ENCODE measurements at places on chromosomes 13 and 19.

DNA sequence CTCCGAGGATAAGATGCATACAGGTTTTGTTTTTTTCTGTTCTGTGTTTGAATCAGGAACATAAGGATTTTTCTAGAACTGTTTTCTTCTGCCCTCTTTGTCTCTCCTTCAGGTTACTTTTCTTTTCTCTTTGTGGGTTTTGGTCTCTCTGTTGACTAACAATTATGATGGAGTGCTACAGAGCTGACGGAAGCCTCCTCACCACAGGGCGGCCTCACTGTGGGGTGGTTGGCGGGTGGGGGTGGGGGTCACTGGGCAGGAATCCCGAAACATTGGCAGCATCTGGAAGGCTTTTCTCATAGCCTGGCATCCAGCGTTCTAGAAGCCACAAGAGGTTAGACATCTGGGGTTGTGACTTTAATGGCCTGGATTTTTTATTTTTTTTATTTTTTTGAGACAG lies 12.0 kb upstream of the MATK start:
- no peak for DNase-seq

GRCh38 chr13:111329641-111330040 lies 9.2 kb downstream of the TEX29 start:
- DNase-seq: no peak

- no peak for DNase-seq
Measured at GRCh38 chr19:55348317-55349034, 6.0 kb downstream of the COX6B2 start.

- DNase-seq: no peak
Measured at GRCh38 chr13:32073180-32073864, 41.7 kb downstream of the FRY start.

- DNase-seq: no peak
Measured at GRCh38 chr13:67515895-67516294, 285.8 kb upstream of the PCDH9 start.

DNA sequence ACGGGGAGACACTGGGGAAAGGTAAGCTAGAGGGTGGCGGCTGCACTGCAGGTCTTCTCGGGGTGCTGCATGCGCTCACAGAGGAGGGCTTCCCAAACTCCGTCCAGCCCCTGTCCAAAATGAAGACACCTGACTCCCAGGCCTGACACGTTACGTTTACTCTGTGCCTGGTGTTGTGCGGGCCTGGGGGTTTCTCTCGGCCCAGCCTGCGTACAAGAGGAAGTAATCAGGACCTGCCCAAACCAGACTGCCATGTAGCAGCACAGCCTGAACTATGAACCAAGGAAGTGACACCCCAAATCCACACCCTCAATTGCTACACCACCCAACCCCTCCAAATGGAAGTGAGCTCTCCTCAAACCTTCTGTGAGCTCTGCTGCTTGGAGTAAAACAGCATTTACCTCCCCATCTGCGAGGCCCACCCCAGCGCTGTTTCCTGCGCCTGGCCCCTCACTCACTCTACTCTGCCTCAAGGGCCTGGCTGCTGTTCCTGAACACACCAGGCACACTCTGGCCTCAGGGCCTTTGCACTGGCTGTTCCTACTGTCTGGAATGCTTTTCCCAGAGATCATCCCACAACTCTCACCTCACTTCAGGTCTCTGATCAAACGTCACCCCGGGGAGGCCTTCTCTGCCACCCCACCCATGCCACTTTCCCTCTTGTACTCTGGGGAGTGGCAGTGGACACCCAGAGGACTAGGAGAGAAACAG lies 3.0 kb downstream of the HSPBP1 start:
- no peak for DNase-seq

- no peak for DNase-seq
Measured at GRCh38 chr13:50911081-50911631, 1.6 kb downstream of the RNASEH2B start.

GRCh38 chr13:45542878-45543277 lies 72.7 kb downstream of the ERICH6B start:
- no peak for DNase-seq

GRCh38 chr19:39296906-39297305 lies 699 bp downstream of the IFNL1 start:
- no peak for DNase-seq

GRCh38 chr19:54415901-54416673 lies 823 bp downstream of the TTYH1 start:
- no peak for DNase-seq

DNA sequence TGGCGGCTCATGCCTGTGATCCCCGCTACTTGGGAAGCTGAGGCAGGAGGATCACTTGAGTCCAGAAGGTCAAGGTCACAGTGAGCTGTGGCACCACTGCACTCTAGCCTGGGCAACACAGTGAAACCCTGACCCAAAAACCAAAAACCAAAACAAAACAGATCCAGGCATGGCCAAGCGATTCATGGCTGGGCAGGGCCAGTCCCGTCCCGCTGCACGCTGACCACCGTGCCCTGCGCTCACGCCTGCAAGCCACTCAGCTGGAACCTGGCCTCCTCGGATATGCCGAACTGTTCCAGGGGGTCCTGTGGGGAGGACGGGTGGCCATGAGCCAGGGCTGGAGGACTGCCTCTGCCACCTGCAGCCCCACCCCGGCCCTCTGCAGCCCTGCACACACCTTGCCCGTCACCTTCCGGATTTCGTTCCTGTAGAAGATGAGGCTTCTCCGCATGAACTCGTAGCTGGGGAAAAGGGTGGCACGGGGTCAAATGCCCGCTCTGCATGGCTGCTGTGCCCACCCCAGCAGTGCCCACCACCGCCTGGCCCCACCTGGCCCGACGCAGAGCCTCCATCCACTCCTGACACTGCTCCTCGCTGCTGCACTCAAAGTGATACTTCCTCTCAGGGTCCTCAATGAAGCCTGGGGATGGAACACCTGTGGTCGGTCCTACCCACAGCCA lies 2.4 kb downstream of the PLEKHJ1 start:
- DNase-seq: no peak

- DNase-seq: peak; percentile 95
Measured at GRCh38 chr19:48899781-48900476, at the start of gene NUCB1. NUCB1 (plus strand) TSS chr19:48900312; CDS start chr19:48900797, 485 bp downstream.

DNA sequence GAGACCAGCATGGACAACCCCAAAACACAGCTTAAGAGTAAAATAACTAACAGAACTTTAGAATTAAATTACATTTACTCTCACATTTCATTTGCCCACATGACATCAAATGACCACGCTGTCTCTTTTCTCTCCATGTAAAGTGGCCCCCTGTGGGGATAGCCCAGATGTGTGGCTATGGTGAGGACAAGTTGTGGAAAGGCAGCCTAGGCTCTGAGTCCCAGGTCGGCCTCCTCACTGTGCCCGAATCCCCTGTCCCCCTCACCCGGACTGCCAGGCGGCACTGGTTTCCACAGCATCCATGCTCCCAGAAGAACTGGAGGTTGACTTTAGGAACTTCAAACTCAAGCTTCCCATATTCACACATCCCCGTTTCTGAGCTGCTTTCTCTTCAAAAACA lies 111.8 kb upstream of the UQCRFS1 start:
- DNase-seq: no peak

DNA sequence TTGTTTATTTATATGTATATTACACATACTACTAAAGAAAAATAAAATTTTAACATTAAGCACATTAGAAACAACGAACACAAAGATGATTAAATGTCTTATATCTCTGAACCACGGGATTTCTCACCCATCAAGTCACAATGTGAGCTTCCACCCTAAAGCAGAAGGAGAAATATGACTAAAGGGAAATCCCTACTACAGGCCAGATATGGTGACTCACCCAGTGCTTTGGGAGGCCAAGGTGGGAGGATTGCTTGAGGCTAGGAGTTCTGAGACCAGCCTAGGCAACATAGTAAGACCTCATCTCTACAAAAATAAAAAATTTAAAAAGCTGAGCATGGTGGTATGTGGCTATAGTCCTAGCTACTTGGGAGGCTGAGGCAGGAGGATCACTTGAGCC lies 24.6 kb downstream of the DCT start:
- DNase-seq: no peak

- DNase-seq: peak; percentile 29
Measured at GRCh38 chr13:76879203-76879882, 6.9 kb downstream of the KCTD12 start.

DNA sequence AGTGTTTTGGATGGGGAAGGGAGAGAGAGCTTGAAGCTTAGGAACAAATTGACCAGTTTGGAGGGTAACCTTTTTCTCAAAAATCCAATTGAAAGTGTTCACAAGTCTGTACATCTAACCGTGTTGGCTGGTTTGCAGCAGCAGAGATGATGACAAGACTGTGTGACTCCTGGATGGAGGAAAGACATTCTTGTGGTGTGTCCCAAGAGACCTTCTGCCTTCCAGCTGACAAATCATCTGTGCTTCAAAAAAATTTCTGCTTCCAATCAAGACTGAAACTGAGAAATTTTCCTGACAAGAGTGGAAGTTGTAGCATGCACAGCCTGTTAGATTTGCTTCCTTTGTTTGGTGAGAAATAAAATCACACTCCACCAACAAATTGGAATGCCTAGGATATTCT lies 56.2 kb downstream of the LACC1 start:
- DNase-seq: no peak

- no peak for DNase-seq
Measured at GRCh38 chr13:33381906-33382305, 96.4 kb upstream of the STARD13 start.

GRCh38 chr13:94588541-94588940 lies 7.4 kb downstream of the TGDS start:
- no peak for DNase-seq

DNA sequence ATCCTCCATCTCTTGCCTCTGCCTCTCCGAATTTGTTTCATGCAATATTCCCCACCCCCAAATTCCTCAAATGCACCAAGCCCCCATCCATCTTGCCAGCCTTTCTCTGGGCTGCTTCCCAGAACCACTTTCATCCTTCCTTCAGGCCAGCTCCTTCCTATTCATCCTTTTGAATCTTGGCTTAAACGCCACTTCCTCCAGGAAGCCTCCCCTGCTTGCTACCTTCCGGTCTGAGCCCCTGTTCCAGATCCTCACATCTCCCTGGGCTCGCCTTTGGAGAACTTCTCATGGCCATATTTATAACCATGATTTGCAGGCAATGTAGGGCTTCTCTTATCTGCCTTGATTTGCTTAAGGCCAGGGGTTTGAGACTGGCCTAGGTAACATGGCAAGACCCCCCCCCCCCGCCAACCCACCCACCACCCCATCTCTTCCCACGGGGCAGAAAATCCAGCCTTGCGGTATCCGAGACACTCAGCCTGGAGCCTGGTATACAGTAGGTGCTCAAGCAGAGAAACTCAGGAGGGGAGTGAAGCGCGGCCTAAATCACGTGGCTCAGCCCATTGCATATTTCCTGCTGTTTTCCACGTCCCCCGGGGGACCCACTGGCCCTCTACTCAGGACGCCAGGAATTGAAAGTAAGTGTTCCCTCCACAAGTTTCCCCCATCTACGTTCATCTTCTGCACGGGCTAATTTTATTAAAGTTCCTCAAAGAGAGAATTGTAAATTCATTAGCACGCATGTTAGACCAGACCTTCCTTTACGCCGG lies 151.9 kb downstream of the PTPRS start:
- no peak for DNase-seq

- DNase-seq: no peak
Measured at GRCh38 chr19:17538684-17539237, 16.7 kb upstream of the COLGALT1 start.

DNA sequence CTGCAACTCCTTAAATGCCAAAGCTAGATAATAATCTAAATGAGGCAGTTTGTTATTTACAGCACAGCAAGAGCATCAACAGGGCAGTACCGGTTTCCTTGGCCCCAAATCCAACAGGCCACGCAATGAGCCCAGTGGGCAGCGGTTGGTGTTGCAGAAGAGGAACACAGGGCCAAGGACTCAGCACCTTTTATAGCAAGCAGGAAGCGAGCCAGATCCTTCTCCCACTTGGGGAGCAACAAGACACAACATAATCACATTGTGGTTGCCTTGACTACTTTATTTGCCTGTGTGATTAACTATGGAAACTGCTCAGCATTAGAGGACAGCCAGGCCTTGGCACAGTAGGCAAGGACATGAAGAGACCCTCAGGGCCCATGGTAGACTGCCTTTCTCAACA lies 67.1 kb upstream of the HTR2A start:
- no peak for DNase-seq

DNA sequence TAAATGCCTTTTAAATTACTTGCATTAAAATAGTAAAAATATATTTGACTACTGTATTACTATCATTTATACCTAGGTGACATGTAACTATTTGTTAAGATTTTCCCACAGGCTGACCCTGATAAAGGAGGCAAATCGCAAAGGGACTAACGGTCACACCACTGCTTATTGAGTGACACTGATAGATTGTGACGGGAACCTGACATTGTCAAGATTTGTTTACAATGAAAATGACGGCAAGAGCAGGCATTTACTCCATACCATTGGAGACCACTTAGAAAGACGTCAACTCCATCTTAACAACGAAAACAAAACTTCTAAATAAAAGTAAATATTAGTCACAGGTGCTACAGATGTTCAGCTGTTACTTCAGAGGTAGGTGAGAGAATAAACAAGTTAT lies 289.0 kb downstream of the DACH1 start:
- DNase-seq: no peak

DNA sequence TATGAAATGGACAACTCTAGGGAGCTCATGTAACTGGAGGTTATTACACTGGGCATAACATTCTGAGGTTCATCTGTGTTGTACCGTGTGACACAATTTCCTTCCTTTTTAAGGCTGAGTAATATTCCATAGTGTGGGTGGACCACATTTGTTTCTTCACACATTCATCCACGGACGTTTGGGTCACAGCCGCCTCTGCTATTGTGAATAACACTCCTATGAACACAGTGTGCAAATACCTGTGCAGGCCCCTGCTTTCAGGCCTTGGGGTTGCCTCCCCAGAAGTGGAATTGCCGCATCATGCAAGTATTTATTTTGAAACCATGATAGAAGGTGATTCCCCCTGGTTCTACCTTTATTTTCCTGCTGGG lies 63.4 kb upstream of the MCF2L start:
- DNase-seq: no peak

- no peak for DNase-seq
Measured at GRCh38 chr13:72164811-72165210, 297.8 kb upstream of the DACH1 start.

- DNase-seq: peak; percentile 98
Measured at GRCh38 chr19:50383852-50384684, at the start of gene POLD1. POLD1 (plus strand) TSS chr19:50384347; CDS start chr19:50398852, 14,505 bp downstream.

DNA sequence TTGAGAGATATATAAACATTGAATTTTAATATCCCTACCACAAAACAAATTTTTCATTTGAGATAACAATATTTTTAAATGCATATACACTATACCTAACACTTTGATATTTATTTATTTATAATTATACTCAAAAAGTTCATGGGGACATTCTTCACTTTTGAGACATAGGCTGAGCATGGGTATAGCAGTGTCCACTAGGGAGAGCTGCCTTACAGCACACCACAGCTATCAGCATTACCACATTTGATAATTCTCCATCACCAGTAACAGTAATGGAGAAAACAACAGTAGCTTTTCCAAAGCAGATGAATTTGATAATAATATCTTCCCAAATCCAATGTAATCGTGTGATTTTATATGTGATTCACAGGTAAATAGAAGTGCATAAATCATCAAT lies 626.1 kb downstream of the DACH1 start:
- no peak for DNase-seq

GRCh38 chr19:3071768-3072167 lies 9.5 kb upstream of the TLE5 start:
- DNase-seq: no peak

All from stimulated activated CD4-positive, alpha-beta T cell treated with anti-CD3 and anti-CD28 coated beads, TNF-alpha, amount 100 ng/mL, for 1 hour (primary cell).